ENCODE measurements at places on chromosomes 1 and 21.
A peak's percentile ranks its signal among the peaks of the same experiment; 100 is the strongest.

DNA sequence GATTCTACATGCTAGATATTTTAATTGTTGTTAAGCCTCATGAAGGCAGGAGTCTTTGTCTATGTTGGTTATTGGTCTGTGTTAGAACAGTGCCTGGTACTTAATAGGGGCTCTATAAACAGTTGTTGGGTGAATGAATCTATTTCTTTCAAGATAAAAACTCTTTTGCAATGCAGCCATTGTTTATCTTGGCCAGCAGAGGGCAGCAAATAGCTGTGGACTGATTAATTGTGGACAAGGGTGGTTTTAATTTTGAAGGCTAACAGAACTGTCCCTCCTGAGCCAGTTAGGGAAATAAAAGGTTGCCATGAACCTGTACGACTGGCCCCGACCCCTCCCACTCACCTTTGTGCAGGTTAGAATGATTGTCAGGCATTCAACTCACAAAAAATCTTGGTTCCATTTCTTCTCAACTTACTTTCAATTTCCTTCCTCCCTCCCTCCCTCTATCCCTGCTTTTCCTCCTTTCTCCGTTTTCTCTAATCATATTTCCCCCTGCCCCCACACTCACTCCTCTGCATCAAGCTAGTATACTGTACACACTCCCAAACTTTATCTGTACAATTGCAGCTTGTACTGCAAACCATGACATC is 66.3 kb upstream of the DIRAS3 start:
- peak; percentile 45 for DNase-seq

- no peak for DNase-seq
These were observed 21.3 kb upstream of the C1orf105 start for GRCh38 chr1:172398970-172399755.

DNA sequence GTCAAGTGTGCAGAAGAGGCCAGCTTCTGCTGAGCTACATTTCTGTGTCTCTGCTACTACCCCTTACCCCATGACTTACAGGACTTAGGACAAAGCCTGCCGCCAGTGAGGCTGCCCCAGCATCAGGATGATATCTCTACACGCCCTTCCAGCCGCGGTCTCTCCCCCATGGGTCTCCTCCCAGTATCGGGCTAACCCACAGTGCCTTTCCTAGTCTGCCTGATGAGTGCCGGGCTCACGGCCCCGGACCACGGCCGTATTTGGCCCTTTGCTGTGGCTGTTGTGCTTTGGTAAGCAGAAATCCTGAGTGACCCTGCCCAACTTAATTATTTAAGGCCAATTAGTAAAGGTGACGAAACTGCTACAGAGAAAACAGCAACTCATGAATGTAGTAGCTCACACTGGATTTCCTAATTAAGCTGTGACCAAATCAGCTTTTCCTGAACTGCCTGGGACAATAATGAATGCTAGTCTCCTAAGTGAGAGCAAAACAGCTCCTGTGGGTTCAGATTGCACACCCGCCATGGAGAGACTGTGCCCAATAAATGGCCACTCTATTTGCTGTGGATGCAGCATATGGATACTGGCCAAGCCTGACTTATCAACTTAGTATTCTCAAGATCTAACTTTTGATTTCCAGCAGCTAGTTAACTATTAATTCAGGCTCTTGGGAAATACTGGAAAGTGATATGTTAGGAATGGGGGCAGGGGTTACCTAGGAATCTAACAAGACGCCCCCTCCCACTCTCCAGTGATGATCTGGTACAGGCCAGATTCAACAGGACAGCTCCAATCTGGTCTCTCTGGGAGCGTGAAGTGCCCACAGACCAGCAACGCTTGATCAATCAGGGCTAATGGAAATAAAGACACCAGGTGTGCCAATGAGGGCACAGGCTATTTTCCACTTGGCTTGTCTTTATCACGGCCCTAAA is 123.3 kb upstream of the IFFO2 start:
- DNase-seq: peak; percentile 54

GRCh38 chr1:171961861-171962260 is 120.6 kb downstream of the DNM3 start:
- no peak for DNase-seq

- no peak for DNase-seq
These were observed 576.0 kb downstream of the KIF26B start for GRCh38 chr1:245730801-245731200.

DNA sequence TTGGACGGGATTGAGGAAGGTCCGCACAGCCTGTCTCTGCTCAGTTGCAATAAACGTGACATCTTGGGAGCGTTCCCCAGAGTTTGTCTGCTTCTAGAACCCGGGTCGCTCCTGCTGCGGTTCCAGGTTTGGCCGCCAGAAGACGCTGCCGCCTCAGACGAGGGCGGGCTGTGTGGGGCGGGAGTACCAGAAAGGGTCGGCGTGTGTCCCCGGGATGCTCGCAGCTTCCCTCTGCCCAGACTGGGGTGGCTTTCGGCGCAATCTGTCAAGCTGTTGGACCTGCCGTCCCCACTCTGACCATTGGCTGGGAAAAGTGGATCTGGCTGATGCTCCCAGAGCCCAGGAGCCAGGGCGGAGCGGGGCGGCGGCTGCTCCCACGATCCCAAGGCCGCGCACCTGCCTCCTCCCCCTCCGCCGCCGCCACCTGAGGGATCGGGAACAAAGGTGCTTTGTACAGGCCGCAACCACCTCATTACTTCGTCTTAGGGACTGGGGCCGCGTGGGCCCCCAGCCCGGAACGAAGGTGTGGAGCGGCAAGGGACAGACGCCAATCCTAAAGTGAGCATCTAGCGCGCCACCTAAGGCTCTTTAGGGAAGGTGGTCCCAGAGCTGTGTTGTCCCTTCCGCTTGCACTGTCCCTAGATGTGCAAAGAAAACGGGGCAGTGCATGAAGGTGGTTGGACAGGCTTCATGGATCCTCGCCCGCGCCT is 683 bp upstream of the EFNA4 start:
- no peak for DNase-seq

Data from right renal pelvis (tissue), 4 donors.